ENCODE measurements at places on chromosomes 4 and X.

- no peak for DNase-seq
Observed at GRCh38 chr4:175970724-175971123, 94.9 kb upstream of the WDR17 start.

- no peak for DNase-seq
Observed at GRCh38 chrX:148372925-148373324, 127.5 kb upstream of the AFF2 start.

DNA sequence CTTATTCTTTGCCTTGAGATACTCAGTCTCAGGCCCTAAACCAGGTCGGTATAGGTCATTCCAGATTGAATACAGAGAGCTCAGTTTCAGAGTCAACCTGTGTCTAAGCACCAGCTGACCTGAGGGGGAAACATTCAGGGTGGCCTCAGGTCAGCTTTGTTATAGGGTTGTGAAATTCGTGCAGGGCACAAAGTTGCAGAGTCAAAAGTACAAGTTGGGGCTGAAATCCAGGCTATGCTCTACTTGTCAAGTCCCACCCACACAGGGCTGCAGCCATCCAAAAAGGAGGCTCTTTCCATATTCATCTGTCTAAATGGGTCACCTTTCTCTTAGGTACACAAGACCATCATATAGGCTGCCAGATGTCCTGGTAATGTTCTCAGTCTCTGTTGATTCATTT, 89.7 kb downstream of the ITIH6 start:
- no peak for DNase-seq

DNA sequence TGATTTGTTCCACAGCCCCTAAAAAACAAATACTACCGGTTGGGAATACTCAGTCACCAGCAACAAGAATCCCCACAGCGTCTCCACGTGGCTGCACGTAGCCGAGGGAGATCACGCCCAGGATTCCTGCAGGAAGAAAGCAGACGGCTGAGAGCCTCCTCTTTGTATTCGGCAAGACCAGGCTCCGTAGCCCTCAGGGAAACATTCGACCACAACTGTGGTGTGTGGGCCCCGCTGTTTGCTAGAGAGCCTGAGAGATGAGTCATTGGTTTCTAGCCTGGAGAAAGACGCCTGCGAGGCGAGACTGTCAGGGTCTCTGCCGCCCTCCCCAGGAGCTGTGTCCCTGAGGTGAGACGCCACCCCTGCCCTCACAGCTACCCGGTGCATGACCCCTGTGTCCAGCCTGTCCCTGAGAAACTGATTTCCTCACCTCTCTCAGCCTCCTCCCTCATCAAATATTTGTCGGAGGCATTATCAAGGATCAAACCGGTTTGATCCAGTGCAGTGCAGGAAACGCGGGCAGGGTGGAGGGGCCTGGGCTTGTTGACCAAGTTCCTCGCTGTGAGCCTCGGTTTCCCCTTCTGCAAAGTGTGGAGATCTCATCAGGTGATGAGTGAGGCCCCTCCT, 4.7 kb upstream of the S100P start:
- no peak for DNase-seq

- no peak for DNase-seq
Observed at GRCh38 chr4:155408796-155409195, 32.0 kb upstream of the MAP9 start.

DNA sequence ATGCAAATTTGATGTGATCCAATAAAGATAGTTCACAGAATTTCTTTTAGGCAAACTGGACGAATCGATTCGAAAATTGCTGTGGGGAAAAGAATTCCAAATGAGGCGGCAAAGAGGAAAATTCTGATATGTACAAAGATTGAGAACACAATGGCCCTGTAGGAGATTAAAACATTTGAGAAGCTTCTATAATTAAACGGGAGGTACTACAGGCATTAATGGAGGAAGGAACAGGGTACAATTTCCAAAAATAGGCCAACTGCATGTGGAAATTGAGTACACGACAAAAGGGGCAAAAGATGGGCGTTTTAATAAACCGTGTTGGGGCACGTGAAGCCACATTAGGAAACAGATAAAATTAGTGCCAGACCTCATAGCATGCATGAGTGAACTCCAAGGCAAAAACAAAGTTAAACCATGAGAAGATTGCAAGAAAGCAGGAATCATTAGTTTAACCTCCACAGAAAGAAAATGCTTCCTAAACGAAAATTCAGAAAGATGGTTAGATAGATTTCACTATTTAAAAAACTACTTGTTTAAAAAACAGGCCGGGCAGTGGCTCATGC, 68.4 kb downstream of the DHRSX start:
- DNase-seq, result no peak

DNA sequence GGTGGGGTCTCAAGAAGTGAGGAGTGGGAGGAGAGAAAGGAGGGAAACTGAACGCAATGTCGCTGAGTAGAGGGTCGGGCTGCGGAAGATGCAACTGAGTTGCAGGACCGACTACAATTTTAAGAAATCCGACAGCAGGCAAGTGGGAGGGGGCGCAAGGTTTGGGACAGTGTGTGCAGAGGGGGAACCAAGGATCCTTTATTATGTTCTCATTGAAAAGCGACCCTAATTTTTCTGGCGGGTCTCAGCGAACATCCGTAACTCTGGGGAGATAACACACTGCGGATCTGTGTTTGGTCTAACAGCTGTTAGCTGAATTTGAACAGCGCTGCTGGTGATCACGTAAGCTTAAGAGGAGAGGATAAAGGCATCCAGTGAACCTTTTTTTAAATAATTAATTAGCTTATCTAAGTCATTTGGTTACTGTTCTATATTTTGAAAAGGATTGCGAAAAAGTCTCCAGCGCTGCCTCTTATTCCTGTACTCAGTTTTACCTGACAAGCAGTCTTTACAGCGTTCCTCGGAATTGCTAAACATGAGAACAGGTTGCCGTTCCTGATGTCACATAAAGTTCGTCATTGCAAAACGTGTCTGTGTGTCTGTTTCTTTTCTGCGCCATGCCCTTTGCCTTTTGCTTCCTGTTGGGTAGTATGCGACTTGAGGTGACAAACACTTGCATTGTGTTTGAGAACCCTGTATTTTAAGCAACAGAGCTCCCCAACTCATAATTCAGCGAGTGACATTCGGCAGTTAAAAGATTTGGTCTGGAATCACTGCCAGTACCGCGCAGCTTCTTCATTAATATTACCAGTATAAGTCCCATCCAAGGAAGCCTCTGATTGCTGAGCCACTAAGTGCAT, 1.3 kb downstream of the HTR2C start:
- no peak for DNase-seq

GRCh38 chr4:38308728-38309311, 348.6 kb downstream of the PTTG2 start:
- DNase-seq, result no peak

DNA sequence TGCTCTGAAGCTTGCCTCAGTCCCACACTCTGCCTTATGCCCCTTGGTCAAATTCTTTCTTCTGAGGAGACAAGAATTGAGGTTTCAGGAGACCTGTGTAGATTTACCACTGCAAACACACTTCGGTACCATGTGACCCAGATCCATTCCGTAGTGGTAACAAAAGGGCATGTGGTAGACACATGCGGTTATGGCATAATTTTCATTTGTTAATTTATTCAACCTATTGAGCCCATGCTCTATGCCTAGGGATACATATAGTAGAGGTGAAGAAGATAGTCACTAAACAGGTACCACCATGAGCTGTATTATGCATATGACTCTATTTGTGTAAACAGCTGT, 190.9 kb downstream of the NDST4 start:
- DNase-seq, result no peak

DNA sequence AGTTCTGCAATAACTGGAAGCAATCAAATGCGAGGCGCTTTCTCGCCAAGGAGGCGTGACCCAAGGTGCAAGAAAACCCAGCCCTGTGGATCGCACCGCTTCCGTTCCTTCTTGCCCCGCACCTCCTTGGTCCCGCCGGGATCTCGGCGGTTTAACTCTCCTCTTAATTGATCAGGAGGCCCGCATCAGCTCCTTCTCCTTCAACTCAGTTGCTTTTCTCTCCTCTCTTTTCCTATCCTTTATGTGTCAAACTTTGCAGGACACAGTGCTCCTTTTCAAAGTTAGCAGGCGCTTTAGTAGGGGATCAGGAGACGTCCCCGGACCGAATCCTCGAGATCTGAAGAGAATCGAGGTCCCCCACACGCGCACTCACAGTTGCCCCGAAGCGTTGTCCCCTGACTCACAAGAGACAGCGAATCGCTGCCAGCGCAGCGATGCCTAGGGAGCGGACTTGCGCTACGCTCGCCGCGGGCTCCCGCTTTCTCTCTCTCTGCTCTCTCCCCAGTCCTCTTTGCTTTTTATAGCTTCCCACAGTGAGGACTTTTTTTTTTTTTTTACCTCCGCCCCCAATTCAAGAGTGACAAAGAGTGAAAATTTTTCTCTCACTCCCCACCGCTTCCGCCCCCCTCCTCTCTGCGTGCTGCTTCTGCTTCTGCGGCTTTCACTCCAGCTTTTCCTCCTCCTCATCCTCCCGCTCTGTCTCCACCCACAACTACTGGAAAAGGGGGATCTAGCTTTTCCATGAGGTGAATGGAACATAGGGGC, at the start of gene DKK2:
Gene DKK2, minus strand, starts transcription at position 495 of the 765 bp plus-strand sequence. CDS start 722 bp downstream, outside the sequence.
- no peak for DNase-seq

DNA sequence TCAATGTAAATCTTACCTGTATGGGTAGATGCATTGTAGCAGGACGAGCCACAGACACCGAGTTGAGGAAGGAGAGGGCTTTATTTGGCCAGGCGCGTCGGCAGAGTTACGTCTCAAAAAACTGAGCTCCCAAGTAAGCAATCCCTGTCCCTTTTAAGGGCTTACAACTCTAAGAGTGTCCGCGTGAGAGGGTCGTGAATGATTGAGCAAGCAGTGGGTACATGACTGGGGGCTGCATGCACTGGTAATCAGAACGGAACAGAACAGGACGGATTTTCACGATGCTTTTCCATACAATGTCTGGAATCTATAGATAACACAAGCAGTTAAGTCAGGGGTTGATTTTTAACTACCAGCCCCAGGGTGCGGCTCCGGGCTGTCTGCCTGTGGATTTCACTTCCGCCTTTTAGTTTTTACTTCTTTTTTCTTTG, 524.9 kb upstream of the HTR2C start:
- DNase-seq, result no peak

- no peak for DNase-seq
Observed at GRCh38 chr4:118927974-118928373, 39.3 kb downstream of the SYNPO2 start.

DNA sequence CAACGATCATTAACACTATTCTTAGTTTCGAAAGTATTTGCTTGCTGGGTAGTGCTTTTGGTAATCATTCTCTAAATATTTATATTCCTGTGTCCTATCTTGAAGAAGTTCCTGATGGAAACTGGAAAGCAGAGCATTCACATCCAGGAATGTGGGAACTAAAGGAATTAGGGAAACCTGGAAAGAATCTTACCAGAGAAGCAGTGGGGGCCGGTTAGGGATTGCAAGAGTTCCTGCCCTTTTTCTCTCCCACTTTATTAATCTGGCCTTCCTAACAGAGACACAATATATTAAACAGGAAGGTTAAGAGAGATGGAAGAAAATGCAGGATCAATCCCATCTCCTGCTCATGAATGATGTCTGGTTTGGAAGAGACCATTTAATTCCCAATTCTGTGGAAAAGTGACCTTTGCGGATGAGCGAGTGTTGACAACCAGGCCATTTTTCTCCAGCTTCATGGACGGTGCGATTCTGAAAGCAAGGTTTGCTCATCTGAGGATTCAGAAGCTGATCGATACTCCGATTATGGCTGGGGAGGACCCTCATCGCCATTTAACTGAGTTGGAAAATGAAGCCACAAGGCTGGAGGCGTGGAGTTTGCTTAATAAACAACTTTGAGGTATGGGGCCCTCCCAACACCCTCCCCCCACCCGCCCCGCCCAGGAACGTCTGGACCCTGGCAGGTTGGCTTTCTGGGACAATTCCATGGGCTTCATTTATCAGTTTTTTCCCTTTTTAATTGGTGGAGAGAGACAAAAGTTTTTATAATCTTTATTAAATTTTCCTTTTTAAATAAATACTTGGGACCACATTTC, 52.3 kb downstream of the C4orf51 start:
- no peak for DNase-seq

- DNase-seq, result no peak
Observed at GRCh38 chr4:173088144-173088543, 80.5 kb upstream of the GALNT7 start.

GRCh38 chr4:140343303-140343702, 30.1 kb upstream of the SCOC start:
- DNase-seq, result no peak

DNA sequence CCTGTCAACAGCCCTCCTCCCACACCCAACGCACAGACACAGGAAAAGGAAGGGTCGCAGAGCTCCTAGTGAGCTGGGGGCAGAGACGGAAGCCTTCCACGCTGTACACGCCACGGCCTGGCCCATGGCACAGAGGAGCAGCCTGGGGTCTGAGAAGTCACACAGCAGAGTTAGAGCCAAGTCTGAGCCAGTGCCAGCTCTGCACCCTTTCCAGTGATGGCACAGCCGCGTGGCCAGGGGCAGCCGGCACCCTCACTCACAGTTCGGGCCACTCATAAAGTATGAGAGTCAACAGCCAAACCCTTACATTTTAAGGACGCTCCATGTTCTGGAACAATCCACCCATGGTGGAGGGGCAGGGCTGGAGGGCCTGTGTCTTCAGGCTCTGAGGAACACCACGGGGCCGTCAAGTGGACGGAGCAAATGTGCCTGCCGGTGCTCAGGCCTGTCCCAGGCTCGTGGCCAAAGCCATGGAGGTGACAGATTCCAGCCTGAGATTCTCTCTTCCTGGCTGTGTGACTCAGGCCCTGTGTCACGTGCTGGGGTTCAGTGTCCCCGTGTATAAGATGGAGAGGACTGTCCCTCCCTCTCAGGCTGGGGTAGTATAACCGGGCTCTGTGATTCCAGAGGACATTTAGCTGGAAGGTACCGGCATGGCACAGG, 91.2 kb downstream of the ABLIM2 start:
- no peak for DNase-seq

GRCh38 chr4:874056-874455, 48.1 kb upstream of the CPLX1 start:
- DNase-seq, result no peak

DNA sequence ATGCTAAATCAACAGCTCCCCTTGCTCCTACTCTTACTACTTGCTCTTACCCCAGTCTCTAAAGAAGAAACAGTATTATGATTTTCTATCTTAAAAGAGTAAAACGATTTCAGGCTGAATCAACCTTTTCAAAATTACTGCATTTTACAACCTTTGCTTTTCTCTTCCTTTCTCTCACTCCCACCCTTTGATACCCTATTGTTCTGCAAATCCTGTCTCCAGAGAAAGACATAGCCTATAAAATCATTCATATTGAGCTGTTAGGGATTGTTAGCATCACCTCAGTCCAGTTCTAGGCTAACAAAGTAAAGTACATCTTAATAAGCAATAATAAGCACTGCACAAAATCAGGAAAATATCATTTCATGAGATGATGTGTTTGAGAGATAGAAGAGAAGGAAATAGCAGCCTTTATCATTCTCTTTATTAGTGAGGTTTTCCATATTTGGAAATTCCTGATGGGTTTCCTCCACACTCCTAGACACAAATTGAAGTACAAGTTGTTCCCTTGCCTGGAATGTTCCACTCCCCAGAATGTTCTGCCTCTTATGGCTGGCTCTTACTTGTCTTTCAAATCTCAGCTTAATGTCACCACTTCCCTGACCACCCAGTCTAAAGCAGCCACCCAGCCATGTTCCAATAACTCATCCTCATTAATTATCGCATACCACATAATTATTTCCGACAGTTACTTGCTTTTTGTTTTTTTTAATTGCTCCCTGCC, 219.7 kb downstream of the PALLD start:
- no peak for DNase-seq

GRCh38 chr4:8260656-8261111, 8.9 kb upstream of the HTRA3 start:
- DNase-seq, result no peak

- no peak for DNase-seq
Observed at GRCh38 chr4:69025191-69025998, 70.9 kb upstream of the UGT2B7 start.

- no peak for DNase-seq
Observed at GRCh38 chr4:57865264-57865663, 755.1 kb upstream of the IGFBP7 start.
